ENCODE measurements at places on chromosomes 1 and 21.

GRCh38 chr1:1352786-1353388 is 3.7 kb upstream of the DVL1 start:
- DNase-seq: no peak

DNA sequence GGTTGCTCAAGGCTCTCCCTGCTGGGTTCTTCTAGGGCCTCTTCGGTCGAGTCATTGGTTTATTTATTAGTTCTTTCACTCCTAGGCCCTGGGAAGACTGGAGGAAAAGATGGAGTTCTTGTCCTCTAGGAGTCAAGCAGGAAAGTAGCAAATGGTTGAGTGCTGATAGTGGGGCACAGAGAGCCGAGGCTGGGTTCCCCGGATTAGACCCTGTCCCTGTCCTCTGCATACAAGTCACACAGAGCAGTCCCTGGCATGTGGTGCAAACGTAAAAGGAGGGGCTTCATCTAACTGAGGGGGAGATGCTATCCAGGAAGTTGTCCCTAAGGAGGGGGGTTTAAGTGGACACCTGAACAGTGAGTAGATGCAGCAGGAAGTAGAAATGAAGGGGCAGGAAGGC is 19.2 kb upstream of the KCNE2 start:
- no peak for DNase-seq

DNA sequence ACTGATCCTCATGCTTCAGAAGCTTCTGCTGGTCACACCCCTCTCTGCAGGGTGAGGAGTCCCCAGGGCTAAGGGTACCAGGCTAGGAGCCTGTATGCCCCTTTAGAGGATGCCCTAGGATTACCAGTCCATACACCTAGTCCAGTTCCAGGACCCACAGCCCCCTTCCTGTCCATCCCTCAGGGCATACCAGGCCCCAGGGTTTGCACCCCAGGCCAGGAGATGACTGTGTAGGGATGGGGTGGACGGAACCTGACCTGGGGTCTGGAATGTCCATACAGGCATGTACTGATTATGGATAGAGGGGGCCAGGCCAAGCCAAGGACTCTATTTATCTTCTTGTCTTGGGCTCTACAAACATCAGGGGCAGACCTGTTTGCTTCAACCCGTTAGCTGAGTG is 34.9 kb downstream of the TRIM67 start:
- DNase-seq: no peak

GRCh38 chr1:28526886-28527285 is 21.0 kb downstream of the RCC1 start:
- DNase-seq: no peak

- DNase-seq: no peak
Measured at GRCh38 chr1:154798645-154799044, 71.4 kb downstream of the KCNN3 start.

- no peak for DNase-seq
Measured at GRCh38 chr1:219304227-219305226, 130.8 kb downstream of the LYPLAL1 start.

GRCh38 chr1:151713044-151713443 is 3.6 kb downstream of the CELF3 start:
- no peak for DNase-seq

GRCh38 chr1:91864017-91864700 is 21.8 kb downstream of the TGFBR3 start:
- no peak for DNase-seq

GRCh38 chr1:236336084-236336483 is 54.3 kb upstream of the ERO1B start:
- no peak for DNase-seq

DNA sequence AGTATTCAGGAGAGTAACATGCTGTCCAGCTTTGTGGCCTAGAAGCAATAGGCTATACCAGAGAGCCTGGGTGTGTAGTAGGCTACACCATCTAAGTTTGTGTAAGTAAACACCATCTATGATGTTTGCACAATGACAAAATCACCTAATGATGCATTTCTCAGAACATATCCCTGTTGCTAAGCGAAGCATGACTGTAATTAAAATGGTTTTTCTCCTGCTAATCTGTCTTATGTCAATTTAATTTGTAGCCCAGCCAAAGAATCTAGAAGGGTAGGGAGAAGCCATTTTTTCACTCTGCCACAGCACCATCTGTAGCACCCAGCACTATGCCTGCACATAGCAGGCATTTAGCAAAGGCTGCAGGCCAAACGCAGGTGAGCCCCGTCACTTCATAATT is 2.0 kb upstream of the TTC24 start:
- no peak for DNase-seq

DNA sequence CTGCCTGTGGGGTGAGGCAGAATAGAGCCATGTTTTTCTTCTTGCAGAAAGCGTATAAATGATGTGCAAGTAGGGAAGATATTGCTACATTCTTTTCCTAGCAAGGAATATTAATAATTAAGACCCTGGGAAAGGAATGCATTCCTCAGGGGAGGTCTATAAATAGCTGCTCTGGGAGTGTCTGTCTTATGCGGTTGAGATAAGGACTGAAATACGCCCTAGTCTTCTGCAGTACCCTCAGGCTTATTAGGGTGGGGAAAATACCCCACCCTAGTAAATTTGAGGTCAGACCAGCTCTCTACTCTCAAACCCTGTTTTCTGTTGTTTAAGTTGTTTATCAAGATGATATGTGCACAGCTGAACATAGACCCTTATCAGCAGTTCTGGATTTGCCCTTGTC is 155.9 kb upstream of the HMCN1 start:
- DNase-seq: no peak

DNA sequence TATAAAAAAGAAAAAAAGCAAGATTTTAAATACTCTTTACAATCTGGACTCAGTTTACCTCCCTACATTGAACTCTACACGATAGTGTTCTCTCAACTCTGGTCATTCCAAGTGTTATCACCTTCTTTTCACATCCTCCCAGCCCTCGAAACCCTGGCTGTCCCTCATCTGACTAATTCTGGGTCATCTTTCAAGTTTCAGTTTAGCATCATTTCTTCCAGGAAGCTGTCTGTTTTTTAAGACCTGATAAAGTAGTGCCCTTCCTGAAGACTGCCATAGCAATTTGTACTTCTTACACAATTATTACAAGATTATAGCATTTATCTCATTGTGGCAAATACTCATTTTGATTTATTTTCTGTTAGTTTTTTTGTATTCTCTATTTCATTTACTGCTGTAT is 1.2 kb downstream of the ALG14 start:
- no peak for DNase-seq

GRCh38 chr1:47870946-47871676 is 126.1 kb downstream of the TRABD2B start:
- no peak for DNase-seq

GRCh38 chr1:42756956-42757891 is 9.6 kb downstream of the P3H1 start:
- DNase-seq: no peak

DNA sequence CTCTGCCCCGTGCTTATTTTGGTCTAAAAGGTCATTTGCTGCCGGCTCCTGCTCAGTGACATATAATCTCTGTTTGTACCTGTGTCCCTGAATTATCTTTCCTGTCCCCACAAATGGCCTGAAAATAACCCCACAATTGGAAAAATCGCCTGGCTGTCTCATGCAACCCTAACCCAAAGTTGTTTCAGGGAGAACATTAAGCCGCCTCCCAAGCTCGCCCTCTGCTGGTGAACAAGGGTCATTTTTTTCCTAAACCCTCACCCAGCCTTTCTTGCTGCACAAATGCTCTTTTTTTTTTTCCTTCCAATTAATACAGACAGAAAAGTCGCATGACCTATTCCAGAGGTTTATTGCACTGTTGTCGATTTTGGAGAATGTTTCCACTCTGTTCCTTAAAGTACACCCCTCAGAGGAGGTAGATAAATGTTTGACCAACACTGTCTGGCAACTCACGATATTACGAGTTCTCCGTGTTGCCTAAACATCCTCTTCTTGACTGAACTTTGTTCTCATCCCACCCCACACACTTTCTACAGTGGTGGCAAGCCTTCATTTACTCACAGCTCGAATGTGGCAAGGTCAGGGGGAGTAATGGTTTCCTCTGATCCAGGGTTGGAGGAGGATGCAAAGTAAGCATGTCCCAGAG is 148.7 kb downstream of the ZZZ3 start:
- peak; percentile 56 for DNase-seq

- DNase-seq: no peak
Measured at GRCh38 chr21:34936371-34936789, 112.7 kb downstream of the RUNX1 start.

- DNase-seq: no peak
Measured at GRCh38 chr21:42863504-42863870, 15.9 kb downstream of the WDR4 start.

- no peak for DNase-seq
Measured at GRCh38 chr1:228084325-228084724, 1.8 kb downstream of the ARF1 start.

GRCh38 chr1:56867491-56867890 is 12.9 kb downstream of the C8A start:
- no peak for DNase-seq

DNA sequence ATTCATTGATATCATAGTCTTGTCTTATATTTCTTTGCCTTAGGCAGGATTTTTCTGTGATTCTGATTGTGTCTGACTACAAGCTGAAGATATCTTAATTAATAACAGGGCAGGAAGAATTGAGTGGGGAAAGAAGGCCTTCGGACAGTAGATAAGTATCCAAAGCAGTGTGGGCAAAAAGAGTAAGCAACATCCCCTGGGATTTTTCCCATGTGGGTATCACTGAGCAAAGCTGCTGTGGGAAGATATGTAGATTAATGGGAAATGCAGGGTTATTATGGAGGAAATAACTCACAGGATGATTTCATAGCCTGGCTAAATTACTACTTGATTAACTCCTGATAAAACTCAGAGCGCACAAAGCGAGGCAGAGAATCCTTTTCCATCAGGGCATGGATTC is 55.7 kb downstream of the RGS5 start:
- DNase-seq: no peak

DNA sequence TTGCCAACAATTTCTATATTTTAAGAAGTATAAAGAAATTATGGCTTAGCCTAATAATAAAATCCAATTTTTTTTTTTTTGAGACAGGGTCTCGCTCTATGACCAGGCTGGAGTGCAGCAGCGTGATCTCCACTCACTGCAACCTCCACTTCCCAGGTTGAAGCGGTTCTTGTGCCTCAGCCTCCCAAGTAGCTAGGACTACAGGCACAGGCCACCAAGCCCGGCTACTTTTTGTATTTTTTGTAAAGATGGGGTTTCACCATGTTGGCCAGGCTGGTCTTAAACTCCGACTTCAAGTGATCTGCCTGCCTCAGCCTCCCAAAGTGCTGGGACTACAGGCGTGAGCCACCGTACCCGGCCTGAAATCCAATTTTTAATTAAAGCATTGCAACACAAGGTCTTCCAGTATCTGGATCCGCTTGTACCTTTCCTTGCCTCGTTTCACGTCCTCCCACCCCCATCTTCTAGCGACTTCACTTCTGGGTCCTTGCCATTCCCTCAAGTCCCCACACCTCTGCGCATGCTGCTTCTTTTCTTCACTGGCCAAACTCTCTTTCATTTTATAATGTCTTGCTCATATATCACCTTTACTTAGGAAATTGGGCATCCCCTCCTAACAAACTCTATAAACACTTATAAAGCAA is 2.3 kb downstream of the FUBP1 start:
- peak; percentile 18 for DNase-seq

GRCh38 chr1:220787069-220787619 is 431 bp downstream of the MTARC1 start:
- DNase-seq: no peak

GRCh38 chr1:72051538-72051937 is 230.8 kb downstream of the NEGR1 start:
- no peak for DNase-seq

GRCh38 chr1:43706598-43707189 is 642 bp upstream of the ST3GAL3 start:
- peak; percentile 26 for DNase-seq

GRCh38 chr1:101632548-101633272 is 364.0 kb downstream of the OLFM3 start:
- DNase-seq: no peak

DNA sequence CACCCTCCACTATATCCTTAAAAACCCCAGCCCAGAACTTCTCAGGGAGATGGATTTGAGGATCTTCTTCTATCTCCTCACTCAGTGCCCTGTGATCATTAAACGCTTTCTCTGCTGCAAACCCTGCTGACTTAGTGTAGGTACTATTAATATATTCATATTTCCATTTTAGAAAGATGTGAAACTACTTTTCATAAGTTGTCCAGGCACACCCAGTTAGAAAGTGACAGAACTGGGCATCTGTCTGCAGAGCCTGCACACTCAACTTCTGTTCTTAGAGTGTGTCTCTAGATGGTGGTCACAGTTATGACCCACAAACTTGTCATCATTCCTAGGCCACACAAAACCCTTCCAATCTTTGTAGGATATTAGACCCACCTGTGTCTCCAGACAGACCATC is 55.0 kb downstream of the FCRL5 start:
- no peak for DNase-seq

GRCh38 chr1:175169286-175170018 is 23.1 kb downstream of the KIAA0040 start:
- DNase-seq: no peak

- DNase-seq: no peak
Measured at GRCh38 chr1:98920441-98921110, 84.1 kb downstream of the PLPPR5 start.

DNA sequence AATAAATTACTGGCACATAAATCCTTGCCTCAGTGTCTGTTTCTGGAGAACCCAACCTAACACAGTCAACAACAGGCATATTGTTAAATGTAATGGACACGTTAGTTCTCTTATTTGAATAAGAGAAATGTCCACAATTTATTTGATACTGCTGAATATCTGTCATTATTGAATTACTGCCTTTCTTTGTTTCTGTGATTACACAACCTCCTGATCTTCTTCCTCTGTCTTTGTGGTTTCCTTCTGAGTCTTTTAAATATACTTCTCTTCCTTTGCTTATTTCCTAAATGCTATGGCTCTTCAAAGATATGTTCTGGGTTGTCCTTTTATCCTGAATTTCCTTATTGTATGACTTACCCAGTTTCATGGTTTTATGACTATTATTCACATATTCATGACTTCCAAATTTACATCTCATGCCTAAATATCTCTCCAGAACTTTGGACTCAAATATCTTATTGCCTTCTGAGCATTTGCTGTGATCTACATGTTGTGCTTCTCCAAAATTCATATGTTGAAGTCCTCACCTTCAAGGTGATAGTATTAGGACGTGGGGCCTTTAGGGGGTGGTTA is 39.9 kb downstream of the MSH4 start:
- no peak for DNase-seq

DNA sequence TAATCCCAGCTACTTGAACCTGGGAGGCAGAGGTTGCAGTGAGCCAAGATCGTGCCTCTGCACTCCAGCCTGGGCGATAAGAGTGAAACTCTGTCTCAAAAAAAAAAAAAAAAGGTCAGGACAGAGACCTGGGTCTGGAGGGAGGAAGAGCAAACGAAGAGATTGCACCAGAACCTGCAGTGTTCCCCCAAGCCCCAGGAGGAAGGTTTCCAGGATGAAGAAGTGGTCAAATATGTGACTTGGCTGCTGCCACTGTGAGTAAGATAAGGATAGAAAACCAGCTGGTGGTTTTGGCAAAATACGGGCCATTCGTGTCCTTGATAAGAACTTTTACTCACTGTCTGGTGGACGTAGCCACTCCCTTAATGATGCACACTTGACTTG is 42.2 kb downstream of the CLDN14 start:
- DNase-seq: no peak
